Stimulated activated CD4-positive, alpha-beta T cell treated with anti-CD3 and anti-CD28 coated beads, Interleukin-4, amount 100 ng/mL, for 24 hours (primary cell): ENCODE measurements at places on chromosomes 4 and X.
A peak's percentile ranks its signal among the peaks of the same experiment; 100 is the strongest.

DNA sequence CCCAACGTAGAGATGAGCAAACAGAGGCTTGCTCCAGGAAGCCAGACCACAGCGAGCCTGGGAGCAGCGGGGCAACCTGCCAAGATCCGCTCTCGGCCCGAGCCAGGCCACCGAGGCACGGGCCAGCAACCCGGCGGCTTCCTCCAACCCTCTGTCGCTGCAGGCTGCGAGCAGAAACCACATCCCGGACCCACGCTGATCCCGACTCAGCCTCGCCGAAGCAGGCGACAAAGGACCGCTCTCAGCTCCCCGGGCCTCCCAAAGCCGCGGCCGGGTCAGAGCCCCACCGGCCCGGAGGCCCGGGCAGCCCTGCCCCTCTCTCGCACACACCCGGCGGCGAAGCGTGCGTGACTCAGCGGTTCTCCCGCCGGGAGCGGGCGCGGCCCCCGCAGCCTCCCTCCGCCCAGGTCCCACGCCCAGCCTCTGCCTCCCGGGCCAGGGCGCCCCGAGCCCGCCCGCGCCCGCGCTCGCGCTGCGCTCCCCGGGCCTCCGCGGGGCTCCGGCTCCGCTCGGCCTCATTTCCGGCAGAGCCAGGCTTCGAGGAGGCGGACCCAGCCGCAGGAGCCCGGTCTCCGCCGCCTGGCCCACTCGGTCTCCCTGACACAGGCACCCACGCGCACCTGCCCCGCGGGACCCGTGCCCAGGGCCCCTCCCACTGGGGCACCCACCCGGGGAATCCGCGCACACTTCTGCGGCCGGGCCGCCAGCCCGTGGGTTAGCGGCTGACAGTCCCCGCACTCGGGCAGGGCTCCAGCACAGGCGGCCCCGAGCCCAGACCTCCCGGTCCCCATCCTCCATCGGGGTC lies 1.7 kb downstream of the PPP2R2C start:
- no peak for DNase-seq

DNA sequence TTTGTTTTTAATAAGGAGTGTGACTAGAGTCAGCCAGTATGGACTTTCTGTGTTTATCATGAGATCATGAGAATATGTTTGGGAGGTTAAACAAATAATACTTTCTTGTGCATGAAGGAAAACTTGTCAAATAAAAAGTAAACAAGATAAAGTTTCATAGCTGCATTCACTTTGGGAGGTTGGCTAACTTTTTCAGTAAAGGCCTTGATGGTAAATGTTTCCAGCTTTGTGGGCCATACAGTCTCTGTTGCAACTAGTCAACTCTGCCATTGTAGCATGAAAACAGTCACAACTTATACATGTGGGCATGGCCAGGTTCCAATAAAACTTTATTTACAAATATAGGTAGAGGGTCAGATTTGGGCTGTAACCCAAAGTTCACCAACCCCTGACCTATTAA lies 150.4 kb downstream of the MID1 start:
- DNase-seq = no peak

- DNase-seq = no peak
These were observed 80.7 kb downstream of the EVC start for GRCh38 chr4:5791654-5792053.

GRCh38 chr4:154998773-154999172 lies 209.7 kb upstream of the NPY2R start:
- no peak for DNase-seq

DNA sequence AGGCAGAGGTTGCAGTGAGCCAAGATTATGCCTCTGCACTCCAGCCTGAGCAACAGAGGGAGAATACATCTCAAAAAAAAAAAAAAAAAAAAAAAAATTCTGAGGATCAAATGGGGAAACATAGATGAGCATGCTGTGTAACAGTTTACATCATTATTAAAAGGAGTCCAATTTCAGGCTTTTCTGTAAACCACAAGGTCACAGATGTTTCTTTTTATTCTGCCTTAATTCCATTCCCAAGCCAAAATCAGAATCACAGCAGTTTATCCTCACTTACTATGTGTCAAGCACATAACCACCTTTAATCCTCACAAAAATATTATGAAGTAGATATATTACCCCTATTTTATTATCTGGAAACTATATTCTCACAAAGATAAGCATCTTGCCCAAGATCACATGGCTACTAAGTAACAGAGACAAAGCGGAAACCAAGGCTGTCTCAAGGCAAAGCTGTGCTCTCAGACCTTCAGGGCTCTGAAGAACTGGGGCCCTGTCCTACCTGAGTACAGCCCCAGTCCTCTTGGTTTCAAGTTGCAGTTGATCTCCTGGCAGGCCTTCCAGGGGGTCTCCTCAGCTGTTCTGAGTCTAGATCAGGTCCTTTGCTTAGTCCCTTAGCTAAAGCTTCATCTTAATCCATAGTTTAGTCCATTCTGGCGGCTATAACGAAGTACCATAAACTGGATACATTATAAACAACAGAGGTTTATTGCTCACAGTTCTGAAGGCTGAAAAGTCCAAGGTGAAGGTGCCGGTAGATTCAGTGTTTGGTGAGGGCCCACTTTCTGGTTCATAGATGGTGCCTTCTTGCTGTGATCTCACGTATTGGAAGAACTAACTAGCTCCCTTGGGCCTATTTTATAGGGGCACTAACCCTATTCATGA lies 141.3 kb downstream of the PALLD start:
- no peak for DNase-seq

- no peak for DNase-seq
These were observed 27.5 kb downstream of the MAGEA1 start for GRCh38 chrX:153206425-153207046.

- no peak for DNase-seq
These were observed 104.0 kb upstream of the MBNL3 start for GRCh38 chrX:132592880-132593279.

- DNase-seq = no peak
These were observed 91.6 kb downstream of the ARAP2 start for GRCh38 chr4:36152735-36153134.

GRCh38 chrX:118521435-118521834 lies 25.8 kb downstream of the DOCK11 start:
- DNase-seq = no peak

- DNase-seq = no peak
These were observed 60.8 kb upstream of the DHX15 start for GRCh38 chr4:24644983-24645764.

DNA sequence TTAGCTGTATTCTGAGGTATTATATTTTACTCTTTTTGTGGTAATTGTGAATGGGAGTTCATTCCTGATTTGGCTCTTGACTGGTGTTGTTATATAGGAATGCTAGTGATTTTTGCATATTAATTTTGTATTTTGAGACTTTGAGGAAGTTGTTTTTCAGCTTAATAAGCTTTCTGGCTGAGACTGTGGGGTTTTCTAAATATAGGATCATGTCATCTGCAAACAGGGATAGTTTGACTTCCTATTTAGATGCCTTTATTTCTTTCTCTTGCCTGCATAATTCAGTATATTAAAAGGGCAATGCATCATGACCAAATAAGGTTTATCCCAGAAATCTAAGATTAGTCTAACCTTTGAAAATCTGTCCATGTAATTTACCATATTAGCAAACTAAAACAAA lies 44.7 kb upstream of the EPGN start:
- DNase-seq = no peak

- DNase-seq = no peak
These were observed 17.1 kb downstream of the DDX3X start for GRCh38 chrX:41350976-41351569.

DNA sequence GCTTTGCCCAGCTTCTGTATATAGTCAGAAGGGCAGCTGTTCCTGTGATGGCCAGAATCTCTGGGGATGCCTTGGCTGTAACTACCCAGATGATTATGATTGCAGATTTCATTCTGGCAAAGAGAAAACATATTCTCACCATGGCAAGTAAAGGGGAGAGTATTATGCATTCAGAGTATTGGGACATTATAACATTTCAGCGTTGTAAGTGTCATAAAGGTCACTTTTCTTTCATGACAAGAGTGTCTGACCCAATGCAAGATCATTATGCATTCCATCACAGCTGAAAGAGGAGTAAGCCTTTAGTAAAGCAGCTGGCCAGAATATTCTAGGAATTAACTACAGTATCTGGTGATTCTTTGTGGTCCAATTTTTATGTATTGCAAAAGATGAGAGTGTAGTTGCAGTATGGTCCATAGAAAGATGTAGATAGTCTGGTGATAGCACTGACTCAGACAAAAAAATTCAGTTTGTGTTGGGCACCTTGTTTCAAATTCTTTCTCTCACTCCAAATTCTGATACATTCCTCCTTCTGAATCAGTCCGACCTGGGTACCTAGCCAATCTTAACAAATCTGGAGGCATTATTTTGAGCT lies 2366.3 kb downstream of the PCDH7 start:
- no peak for DNase-seq

- DNase-seq = peak; percentile 40
These were observed 4.6 kb upstream of the KANTR start for GRCh38 chrX:53089224-53089842.

GRCh38 chr4:87050596-87050995 lies 115.8 kb downstream of the AFF1 start:
- DNase-seq = no peak

DNA sequence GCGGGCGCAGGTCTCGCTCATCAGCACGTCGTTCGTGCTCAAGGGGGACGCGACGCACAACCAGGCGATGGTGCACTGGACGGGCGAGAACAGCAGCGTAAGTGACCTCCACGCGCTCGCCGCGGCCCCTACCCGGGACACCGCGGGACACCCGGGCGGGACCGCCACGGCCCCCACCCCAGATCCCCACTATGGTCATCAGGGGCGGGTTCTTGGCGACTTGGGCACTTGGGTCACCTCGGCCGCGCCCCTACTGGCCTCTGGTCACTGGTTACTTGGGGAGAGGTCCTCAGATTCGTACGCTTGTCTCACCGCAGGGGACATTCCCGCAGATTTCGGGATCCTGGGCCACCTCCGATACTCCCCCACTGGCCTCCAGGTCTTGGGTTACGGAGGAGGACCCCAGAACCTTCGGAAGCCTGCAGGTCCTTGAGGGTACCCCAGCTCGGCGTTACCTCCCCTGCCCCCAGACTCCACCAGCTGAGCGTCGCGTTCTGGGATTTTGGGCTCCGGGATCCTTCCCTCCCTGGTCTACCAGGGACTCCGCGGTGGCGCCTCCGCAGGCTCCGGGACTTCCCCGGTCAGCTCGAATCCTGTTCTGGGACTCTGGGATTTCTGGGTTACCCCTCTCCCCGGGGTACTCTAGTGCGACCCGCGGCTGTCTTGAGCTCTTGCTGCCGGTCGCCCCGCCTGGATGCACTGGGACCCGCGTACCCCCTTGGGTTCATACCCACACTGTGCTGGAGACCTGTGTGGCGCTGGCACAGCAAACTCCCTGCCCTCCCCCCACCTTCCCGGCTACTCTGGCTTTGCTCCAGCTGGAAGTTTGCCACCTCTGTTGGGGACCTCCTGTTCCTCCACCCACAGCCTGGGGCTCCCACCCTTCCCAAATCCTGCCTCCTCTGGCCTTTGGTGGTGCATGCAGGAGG lies 956 bp downstream of the SORCS2 start:
- DNase-seq = no peak

DNA sequence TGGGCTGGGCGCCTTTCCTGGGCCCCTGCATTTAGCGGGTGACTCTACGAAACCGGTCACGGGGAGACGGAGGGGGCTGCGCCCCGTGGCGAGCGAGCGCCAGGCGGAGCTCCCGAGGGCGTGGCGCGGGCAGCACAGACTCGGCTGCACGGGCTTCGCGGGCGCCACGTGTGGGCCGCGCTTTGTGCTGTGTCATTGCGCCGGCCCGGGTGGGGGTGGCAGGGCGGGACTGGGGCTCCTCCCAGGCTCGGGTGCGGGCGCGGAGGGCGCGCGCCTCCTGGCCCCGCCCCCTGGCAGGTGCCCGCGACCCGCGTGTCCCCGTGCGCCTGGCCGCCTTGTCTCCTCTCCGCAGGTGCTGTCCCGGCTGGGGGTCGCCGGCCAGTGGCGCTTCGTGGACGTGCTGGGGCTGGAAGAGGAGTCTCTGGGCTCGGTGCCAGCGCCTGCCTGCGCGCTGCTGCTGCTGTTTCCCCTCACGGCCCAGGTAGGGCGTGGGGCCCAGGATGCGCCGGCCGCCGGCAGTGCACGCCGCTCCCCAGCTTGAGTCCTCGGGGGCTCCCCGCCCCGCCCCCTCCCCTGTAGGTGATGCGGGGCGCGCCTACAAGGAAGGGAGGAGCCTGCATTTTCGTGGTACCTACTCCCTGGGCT lies 651 bp downstream of the UCHL1 start:
- DNase-seq = peak; percentile 17

DNA sequence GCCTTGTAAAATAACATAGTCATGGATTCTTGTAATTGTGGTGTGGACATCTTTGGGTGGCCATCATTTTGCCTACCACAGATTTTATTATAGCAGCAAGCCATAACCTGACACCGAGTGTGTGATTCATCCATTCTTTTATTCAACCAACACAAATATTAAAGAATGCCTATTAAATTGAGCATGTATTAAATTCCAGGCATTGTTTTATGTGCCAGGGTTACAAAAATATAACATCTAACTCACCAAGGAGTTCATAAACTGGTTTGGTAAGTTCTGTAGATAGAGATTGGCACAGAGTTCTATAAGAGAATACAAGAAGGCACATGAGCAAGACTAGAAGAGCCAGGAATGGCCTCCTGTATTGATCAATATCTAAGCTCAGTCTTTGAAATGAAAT lies 18.0 kb downstream of the NBDY start:
- no peak for DNase-seq

GRCh38 chr4:126627255-126627654 lies 1005.5 kb upstream of the INTU start:
- no peak for DNase-seq

DNA sequence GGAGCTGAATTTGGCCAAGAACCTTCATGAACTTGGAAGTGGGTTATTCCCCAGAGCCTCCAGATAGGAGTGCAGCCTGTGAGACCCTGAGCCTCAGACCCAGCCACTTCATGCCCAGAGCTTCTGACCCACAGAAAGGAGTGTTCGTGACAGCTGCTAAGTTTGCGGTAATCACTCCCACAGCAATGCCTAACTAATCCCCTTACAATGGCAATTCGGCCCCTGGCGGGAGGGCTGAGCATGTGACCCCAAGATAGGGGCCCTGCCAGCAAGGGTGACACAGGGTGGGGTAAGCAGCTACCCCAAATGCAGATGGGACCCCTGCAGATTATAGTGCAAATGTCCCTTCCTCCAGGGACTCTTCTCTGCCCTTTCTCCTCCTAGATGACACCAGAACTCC lies 22.5 kb downstream of the PNMA6E start:
- no peak for DNase-seq

- no peak for DNase-seq
These were observed 120.4 kb downstream of the NDST3 start for GRCh38 chr4:118154649-118155048.

DNA sequence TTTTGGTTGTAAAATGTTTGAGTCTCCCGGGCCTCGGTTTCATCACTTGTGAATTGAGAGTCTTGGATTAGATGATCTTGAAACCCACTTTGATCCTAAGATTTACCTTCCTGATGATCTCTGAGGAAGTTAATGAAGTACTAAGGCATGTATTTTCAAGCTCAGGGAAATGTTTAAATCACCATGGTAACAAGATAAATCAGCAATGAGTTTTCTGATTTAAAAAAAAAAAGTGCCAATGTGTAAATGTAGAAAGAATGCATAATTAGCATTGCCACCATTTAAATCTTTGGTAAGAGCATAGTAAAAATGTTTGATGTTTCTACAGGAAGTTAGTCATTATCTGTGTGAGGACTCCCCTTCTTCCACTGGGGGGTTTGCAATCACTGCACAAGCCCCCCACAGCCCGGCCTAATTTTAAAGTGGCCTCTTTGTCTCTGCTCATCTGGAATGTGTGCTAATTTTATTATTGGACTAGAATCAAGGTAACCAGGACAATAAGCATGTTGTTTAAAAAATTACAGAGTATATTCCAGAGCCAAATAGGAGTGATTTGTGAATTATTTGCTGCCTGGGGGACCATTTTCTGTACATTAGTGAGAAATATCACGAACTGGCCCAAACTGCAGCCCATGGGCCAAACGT lies 93.6 kb downstream of the SLC34A2 start:
- no peak for DNase-seq
